ENCODE measurements at places on chromosomes 2 and 18. TPM values are rescaled to one million over a fixed set of nuclear protein-coding genes. Genes with fewer than 3 reads are reported as not detected.

The EFHD1 gene
- 2.7 TPM for total RNA-seq

The MYOM1 gene
- 9.6 TPM for total RNA-seq

The FKBP7 gene
- 2.4 TPM for total RNA-seq

The CELF4 gene
- 1.8 TPM for total RNA-seq

The LOXHD1 gene
- total RNA-seq = not detected

The LINC00305 gene
- total RNA-seq = not detected

The ALPI gene
- 15.9 TPM for total RNA-seq

The GKN2 gene
- 0.43 TPM for total RNA-seq

The ANKMY1 gene
- total RNA-seq = 19.9 TPM

The ZNF532 gene
- 7.1 TPM for total RNA-seq

The PRKAG3 gene
- total RNA-seq = not detected

The PNKD gene
- total RNA-seq = 119 TPM

The GPR35 gene
- 84.3 TPM for total RNA-seq

The CAPN14 gene
- total RNA-seq = 0.47 TPM

The ANKRD29 gene
- total RNA-seq = 1.2 TPM

The KCNE4 gene
- total RNA-seq = 0.76 TPM

The SLC38A11 gene
- total RNA-seq = 5.7 TPM

The KYNU gene
- total RNA-seq = 0.61 TPM

The CPLX4 gene
- not detected for total RNA-seq

The DSG1 gene
- not detected for total RNA-seq

The TDRD15 gene
- not detected for total RNA-seq

The POTEE gene
- 0.12 TPM for total RNA-seq

The DSG4 gene
- 0.12 TPM for total RNA-seq

The SERPINB3 gene
- total RNA-seq = not detected

The SMYD5 gene
- total RNA-seq = 14.4 TPM

The TNFRSF11A gene
- 83.3 TPM for total RNA-seq

The TRIM54 gene
- total RNA-seq = 0.14 TPM

The IL18RAP gene
- 2.4 TPM for total RNA-seq

The PLEK gene
- total RNA-seq = 2.6 TPM

The SIX3 gene
- total RNA-seq = not detected

The CHRNG gene
- not detected for total RNA-seq

The TOGARAM2 gene
- 0.64 TPM for total RNA-seq

The ATOH8 gene
- 3.4 TPM for total RNA-seq

The LCT gene
- not detected for total RNA-seq

The OSBPL1A gene
- total RNA-seq = 39.8 TPM

The SUPT7L gene
- 22.3 TPM for total RNA-seq

The CPO gene
- not detected for total RNA-seq

The CD8B2 gene
- 0.08 TPM for total RNA-seq

The BOLL gene
- not detected for total RNA-seq

The CBLN2 gene
- total RNA-seq = 1.1 TPM

The RAD51AP2 gene
- not detected for total RNA-seq

The MC4R gene
- total RNA-seq = not detected

The PPP1R1C gene
- 0.98 TPM for total RNA-seq

The GRB14 gene
- 1.2 TPM for total RNA-seq

The TUBA4B gene
- not detected for total RNA-seq

The KCNK3 gene
- 0.79 TPM for total RNA-seq

The ZSWIM2 gene
- not detected for total RNA-seq

The GCG gene
- 55.9 TPM for total RNA-seq

The PLEKHH2 gene
- total RNA-seq = 3.9 TPM

The LYG2 gene
- total RNA-seq = not detected

The ALPG gene
- total RNA-seq = 0.56 TPM

The NEU4 gene
- total RNA-seq = 32.3 TPM

The RSAD2 gene
- 7.8 TPM for total RNA-seq
